ENCODE measurements at places on chromosomes 6 and 20.

GRCh38 chr6:155227046-155227445 is 36.8 kb upstream of the CLDN20 start:
- DNase-seq: no peak

DNA sequence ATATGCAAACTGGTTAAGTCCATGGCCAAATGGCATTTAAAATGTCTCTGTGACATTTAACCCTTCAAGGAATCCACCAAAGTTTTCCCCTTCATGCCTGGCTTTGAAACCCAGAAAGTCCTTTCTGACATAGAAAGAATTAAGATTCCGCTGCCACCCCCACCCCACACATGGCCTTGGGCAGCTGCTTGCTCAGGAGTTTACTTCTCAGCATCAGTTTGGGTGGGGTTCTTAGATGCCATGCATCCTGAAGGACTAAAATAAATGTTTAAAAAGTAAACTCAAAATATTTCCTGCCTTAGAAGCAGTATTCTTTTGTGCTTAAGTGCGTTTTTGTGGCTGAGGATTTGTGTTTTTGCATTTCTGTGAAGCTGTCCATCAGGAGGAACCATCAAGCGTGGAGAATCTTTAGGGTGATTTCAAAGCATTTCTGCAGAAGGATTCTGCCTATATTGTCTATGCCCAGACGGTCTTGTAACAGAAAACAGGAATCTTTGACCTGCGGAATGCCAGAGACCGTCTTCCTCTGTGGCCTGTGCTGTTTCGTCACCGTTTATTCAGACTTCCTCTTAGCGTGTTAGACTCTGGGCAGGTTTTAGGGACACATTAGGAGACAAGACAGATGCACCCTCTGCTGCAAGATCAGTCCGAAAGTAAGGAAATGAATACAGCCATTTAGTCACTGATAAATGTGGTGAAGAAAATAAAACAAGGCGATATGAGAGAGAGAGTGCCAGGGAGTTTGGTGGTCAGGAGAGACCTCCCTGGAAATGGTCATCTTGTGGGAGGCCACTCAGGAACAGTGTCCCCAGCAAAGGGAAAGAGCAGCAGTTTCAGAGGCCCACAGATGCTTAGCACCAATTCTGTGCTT is 6.2 kb downstream of the DUSP22 start:
- no peak for DNase-seq

DNA sequence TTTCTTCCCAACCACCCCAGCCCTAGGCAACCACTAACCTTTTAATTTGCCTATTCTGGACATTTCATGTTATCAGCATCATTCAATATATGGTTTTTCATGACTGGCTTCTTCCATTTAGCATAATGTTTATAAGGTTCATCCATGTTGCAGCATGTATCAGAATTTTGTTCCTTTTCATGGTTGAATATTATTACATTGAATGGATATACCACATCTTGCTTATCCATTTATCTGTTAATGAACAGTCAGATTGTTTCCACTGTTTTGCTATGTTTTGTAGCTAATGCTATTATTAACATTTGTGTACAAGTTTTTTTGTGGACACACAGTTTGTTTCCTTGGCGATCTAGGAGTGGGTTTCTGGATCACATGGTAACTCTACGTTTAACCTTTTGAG is 3.0 kb upstream of the DNAAF9 start:
- DNase-seq: no peak

GRCh38 chr6:83849610-83850009 is 3.5 kb upstream of the RIPPLY2 start:
- no peak for DNase-seq

DNA sequence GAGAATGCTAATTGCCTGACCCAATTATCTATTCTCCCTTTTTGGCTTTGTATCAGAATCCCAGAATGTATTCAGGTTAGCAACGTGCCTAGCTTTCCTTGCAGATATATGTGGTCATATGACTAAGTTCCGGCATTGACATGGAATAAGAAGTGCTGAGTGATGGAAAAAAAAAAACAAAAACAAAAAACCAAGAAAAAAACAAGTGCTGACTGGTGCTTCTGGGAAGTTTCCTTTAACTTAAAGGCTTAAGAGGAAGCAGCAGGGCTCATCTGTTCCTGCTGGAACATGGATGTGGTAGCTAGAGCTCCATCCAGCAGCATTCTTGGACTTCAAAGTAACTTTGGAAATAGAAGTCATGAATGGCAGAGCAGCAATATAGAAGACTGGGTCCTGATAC is 10.4 kb upstream of the RPF2 start:
- DNase-seq: no peak

GRCh38 chr6:70849348-70850069 is 107.4 kb downstream of the B3GAT2 start:
- no peak for DNase-seq
